ENCODE measurements at places on chromosomes 7 and 10. TPM values are rescaled to one million over a fixed set of nuclear protein-coding genes. Genes with fewer than 3 reads are reported as not detected.

GRCh38 chr7:30912021-30912730 lies 523 bp downstream of the AQP1 start:
- peak overlapping the region; percentile 45 for H3K4me3 ChIP-seq
- H3K36me3 ChIP-seq: no peaks in the 10 kb centered on the region
- no peak for DNase-seq
- H3K27ac ChIP-seq: peak overlapping the region; percentile 30
- no peaks in the 10 kb centered on the region for H3K27me3 ChIP-seq

GRCh38 chr7:90574820-90575187 lies 21.3 kb upstream of the CDK14 start:
- H3K27me3 ChIP-seq: no peaks in the 10 kb centered on the region
- H3K27ac ChIP-seq: no peak overlapping the region
- no peaks in the 10 kb centered on the region for H3K4me1 ChIP-seq
- DNase-seq: no peak

DNA sequence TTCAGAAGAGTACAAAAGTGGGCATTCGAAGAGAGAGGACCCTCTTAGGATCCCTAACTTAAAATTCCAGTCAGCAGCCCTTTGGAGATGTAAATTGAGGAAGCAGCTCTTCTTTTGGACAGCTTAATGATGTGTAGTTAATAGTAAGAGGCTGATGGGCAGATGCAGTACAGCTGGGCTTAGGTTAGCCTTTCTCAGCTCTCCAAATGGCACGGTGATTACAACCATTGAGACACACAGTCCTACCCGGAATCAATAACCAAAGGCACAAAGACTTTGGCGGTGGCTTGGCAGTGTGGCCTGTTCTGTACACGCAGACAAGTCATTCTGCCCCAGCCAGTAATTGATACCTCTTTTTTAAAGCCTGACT lies 26.8 kb downstream of the GAD2 start:
- no peak for DNase-seq
- no peak overlapping the region for H3K4me3 ChIP-seq
- no peaks in the 10 kb centered on the region for H3K4me1 ChIP-seq
- no peaks in the 10 kb centered on the region for H3K36me3 ChIP-seq

GRCh38 chr7:95330204-95330960 lies 6.0 kb upstream of the PON1 start:
- H3K4me3 ChIP-seq: peak overlapping the region; percentile 41
- no peaks in the 10 kb centered on the region for H3K27me3 ChIP-seq
- no peaks in the 10 kb centered on the region for H3K36me3 ChIP-seq
- no peak for DNase-seq

DNA sequence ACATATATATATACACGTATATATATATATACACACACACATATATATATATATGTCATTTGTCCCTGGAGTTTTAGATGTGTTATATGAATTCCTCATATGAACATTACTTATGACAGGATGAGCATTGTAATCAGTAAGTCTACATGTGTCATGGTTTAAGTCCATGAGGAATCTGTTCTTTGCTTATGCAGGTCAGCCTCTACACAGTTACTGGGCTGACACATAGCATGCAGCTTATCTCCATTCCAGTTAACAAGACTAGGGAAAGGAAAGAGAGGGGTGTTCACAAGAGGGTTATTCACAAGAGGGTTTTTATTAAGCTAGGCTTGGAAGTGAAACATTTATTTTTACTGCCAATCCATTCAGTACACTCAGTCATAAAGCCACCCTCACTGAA lies 226.7 kb downstream of the SNX13 start:
- H3K4me3 ChIP-seq: no peak overlapping the region
- H3K36me3 ChIP-seq: no peaks in the 10 kb centered on the region
- H3K27me3 ChIP-seq: no peaks in the 10 kb centered on the region
- DNase-seq: no peak

NPC1L1 gene
- 0.33 TPM for total RNA-seq

CYP2C19 gene
- total RNA-seq: not detected

SPDYE2 gene
- total RNA-seq: not detected

Measured in breast epithelium (tissue), 4 donors.